Right renal cortex interstitium (tissue), 3 donors: ENCODE measurements at places on chromosomes 3 and 15. TPM values are rescaled to one million over a fixed set of nuclear protein-coding genes. Genes with fewer than 3 reads are reported as not detected.

DNA sequence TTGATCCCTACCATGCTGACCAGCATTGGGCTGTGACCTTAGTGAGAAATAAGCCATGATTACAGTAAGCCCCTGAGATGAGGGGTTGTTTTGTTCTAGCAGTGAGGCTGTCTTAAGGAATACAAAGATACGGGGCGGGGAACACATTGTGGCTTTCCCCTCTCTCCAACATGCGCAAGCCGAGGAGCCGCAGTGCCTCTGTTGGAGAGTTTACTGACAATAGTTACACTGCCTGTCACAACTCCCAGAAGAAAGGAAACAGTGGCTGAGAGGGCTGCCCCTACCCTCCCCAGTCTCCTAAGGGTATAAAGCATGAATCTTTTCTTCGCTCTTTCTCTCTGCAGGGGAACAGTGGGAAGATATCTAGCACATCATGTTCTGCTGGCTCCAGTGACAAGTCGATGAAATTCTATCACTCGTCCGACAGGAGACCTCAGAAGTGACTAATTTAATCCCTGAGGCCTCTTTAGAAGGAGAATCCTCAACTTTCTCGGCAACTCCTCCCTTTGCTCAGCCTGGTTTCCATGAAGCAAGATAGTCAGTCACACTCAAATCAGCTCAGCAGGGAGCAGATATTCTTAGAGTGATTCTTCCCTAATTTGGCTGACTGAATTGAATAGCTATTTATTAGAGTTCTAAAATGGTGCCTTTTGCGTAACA is 409.0 kb upstream of the PROK2 start:
- DNase-seq = no peak

DNA sequence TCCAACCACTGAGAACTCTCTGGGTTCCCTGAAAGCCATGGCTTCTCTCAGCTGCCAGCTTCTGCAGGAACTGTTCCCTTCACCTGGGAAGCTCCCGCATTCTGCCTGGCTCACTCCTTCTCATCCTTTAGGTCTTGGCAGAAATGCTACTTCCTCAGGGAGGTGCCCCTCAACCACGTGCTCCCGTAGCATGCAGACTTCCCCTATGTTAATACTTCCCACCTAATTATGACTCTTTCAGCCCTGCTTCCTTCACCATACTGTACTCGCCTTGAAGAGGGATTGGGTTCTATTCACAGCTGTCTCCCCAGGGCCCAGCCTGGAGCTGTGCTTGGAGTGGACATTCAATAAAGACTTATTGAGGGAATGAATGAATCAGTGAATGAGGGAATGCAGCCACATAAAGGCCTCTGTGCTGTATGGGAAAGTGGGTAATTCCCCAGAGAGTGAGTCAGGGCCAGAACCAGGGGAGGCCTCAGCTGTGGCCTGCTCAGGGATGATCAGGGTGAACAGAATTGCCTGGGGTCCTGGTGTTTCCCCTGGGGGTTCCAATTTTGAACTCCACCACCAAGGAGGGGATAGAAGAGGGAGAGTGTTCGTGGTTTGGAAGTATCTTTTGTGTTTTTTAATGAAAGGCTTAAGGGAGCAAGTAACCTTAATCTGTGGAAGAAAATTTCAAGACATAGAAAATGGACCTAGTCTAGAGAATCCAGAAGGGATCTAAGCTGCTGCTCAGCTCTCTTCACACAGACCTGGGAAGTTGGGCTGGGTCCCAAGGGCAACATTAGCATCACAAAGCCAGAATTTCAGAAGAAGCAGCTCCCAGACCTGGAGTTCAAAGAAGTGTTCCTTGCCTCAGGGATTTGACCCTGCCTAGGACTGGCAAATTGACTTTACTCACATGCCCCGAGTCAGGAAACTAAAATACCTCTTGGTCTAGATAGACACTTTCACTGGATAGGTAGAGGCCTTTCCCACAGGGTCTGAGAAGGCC is 14.6 kb upstream of the FAM107A start:
- no peak for DNase-seq

GRCh38 chr3:149610351-149611105 is 47.3 kb downstream of the WWTR1 start:
- DNase-seq = no peak

The CEP97 gene
- polyA plus RNA-seq = 15.5 TPM

The TMEM207 gene
- 17.6 TPM for polyA plus RNA-seq

The TMEM40 gene
- 1.9 TPM for polyA plus RNA-seq
